Right cardiac atrium (tissue), 5 donors: ENCODE measurements at places on chromosomes 4 and X.

- DNase-seq = no peak
These were observed 92.2 kb downstream of the ADGRL3 start for GRCh38 chr4:61292322-61292721.

DNA sequence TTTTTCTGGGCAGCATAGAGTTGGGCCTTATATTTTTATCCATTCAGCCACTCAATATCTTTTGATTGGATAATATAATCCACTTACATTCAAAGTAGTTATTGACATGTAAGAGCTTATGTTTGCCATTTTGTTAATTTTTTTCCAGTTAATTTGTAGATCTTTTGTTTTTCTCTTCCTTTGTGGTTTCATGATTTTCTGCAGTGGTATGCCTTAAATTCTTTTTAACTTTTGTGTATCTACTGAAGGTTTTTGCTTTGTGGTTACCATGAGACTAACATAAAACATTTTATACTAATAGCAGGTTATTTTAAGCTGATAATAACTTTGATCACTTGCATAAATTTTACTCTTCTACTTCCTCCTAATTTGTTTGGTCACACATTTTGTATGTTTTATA is 140.8 kb upstream of the GATB start:
- no peak for DNase-seq

- no peak for DNase-seq
These were observed 186.6 kb downstream of the RPA4 start for GRCh38 chrX:97070346-97070745.

DNA sequence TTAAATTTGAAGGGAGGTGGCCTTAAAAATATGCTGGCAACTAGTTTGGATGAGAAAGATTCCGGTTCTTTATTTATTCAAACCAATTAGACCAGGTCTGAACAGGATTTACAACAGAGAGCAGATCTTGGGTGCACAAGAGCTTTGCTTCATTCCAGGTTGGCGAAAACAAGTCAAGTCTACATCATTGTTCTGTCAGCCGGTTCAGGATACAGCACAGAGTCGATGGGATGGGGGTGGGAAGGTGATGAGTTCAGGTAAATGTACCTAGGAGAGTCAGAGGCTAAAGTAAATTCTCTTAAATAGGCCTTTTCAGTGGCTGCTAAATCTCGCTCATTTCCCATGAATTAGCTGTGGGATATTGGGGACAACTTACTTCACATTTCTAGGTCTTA is 882 bp upstream of the STIM2 start:
- no peak for DNase-seq

DNA sequence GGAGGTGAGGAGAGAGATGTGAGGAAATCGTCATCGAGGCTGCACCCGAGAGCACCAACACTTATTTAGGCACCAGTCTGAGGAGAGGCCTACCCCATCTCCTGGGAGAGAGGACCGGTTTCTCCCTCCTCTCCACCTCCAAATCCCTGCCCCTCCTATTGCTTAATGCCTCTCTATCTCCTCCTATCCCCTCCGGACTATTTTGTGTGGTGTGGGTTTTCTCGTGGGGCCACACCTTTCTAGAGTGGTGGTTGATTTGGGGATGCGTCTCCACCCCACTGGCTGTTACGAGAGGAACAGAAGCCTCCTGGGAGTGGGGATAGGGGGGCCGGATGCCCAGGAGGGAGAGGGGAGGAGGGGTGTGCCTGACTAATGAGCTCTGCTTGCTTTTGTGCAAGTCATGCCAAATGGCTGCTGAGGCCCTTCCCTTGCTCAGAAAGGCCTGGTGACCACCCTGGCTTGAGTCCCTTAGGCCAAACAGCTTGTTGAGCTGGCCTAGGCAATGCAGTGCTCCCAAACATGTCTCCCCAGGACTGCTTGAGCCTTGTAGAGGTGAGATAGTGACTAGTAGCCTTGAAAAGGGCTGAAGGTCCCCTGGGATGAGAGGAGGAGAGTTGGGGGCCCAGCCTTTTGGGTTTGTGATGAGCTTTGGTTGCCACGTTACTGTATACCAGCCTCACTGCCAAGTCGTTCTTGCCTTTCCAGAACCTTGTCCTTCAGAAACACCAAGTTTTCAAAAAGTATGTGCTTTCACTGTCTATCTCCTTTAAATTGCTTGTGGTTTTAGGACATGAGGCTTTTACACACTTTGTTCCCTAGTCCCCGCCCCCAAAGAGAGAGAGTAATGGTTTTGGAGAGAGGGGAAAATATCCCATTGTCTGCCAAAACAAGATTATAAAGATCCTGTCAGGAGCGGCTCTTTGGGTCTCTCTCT is 1.2 kb downstream of the MSN start:
- DNase-seq = peak; percentile 81

GRCh38 chr4:41420541-41420940 is 117.4 kb upstream of the LIMCH1 start:
- no peak for DNase-seq

GRCh38 chrX:111411983-111412382 is at the start of gene DCX:
Gene DCX (minus strand): TSS chrX:111412192. CDS start chrX:111410398, 1,794 bp downstream.
- DNase-seq = no peak

- no peak for DNase-seq
These were observed 59.9 kb upstream of the FAM241A start for GRCh38 chr4:112085156-112086035.

DNA sequence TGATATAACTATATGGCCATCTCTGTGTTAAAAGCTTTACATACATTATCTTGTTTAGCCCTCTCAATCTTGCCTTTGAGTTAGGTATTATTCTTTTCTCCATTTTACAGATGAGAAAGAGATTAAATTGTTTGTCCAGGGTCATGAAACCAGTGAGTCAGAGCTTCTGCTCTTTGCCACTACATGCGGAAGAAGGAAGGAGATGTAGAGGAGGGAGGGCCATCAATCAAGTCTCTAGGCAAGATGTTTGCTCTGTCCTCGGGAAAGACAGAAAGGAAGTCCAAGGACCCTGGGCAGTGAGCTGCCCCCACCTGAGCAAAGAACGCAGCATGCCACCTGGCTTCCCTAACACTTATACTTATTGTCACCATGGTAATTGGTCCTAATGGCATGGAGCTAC is 133.7 kb upstream of the IL1RAPL2 start:
- DNase-seq = no peak

- no peak for DNase-seq
These were observed 538 bp upstream of the CYTL1 start for GRCh38 chr4:5019796-5020195.

DNA sequence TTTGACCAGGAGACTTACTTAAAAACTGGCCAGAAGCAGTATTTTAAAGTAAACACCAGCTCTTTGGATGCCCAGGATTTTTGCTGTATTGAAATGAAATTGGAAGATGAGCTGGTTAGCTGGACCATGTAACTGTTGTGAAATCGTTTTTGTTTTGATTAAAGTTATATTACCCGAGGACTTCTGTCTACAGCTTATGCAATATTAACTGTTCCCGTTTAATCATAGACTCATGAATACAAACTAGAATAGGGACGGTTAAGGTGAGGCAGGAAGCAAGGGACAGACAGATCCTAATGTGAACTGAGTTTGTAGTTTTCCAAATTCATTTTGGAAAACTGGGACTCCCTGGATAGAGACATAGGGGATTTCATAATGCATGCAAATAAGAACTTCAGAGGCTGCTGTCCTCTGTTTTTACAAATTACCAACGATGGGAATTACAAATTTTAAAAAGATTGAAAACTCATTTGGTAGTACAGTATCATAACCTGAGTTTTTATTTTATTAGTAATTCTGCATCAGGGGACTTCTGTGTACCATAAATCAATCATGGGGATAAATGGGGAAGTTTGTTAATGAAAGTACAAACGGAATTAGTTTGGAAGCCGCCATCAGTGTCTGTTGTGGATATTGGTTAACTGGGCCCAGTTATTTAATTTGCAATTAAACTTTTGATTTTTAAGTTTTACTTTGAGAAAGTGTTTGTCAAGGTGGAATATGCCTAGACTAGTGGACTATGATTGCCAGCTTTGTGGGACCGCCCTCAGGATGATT is 304.4 kb downstream of the AFF2 start:
- DNase-seq = no peak

GRCh38 chrX:38799995-38800580 is 1.2 kb upstream of the MID1IP1 start:
- DNase-seq = peak; percentile 50

DNA sequence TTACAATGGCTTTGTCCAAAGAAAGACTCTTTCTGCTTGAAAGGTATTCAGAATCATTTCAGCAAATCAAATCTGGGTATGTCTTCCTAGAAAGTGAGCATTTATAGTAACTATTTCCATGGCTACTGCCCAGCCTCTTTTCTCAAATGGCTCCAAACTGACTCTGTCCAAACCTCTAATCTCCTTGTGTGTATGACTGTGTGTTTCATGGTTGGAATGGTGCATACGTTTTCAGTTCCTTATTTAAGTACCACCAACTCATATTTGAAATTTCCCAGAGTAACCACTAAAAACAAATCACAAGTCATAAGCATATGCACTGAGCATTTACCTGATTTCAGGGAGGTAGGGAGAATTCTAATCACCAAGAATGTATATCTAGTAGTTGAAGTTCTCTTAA is 106.0 kb downstream of the TMEM144 start:
- no peak for DNase-seq

- DNase-seq = no peak
These were observed 45.5 kb downstream of the MTHFD2L start for GRCh38 chr4:74203467-74203866.

DNA sequence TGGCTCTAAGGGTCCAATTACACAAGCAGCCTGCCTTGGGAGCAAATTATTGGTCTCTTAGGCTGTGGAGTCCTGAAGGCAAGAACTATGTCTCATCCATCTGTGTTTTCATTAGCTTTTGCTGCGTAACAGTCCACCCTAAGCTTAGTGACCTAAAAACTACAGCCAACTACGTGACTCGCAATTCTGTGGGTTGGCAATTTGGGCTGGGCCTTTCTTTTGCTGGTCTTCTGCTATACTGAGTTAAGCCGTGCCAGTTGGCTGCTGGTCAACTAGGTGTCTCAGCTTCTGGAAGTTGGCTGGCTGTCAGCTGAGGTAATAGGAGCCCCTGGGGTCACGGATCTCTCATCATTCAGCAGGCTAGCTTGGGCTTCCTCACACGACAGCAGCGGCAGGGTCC is 205.6 kb upstream of the S100G start:
- peak; percentile 16 for DNase-seq

DNA sequence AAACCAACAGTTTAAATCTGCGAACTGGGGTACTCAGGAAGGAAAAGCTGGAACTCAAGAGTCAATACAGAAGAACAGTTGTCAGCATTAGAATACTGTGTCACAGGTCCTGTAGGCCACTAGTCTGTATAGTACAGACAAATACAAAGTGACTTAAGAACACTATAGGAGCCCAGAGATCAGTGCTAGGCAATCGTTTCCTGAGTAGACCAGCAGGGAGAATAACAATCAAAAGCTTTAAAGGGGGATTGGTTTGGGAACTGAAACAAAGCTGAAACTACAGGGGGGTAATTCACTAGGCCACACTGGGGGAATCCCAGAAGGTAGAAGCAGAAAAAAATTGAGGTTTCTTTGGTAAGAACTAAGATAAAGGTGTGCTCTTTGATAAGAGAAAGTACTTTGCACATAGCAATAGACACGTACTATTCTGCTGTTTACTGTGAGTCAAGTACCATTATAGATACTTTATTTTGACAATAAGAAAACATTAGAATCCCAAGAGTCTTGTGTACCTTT is 339.7 kb downstream of the PCDH19 start:
- DNase-seq = no peak

- peak; percentile 56 for DNase-seq
These were observed 100.2 kb downstream of the LNX1 start for GRCh38 chr4:53490965-53491622.

DNA sequence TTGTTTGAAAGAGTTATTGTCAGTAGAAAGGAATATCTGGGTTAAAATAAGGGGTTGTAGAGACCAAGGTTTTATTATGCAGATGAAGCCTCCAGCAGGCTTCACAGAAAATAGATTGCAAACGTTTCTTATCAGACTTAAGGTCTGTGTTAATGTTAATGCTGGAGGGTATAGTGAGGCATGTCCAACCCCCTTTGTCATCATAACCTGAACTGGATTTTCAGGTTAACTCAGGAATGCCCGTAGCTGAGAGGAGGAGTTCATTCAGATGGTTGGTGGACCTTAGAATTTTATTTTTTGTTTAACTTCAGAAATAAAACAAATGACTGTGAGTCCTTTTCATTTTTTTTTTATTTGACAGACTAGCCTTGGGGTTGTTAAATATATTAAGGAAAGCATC is 354.1 kb downstream of the GPM6A start:
- DNase-seq = no peak

GRCh38 chr4:178165951-178166308 is 723.7 kb upstream of the AGA start:
- DNase-seq = no peak

GRCh38 chrX:3449287-3449686 is 102.8 kb upstream of the MXRA5 start:
- DNase-seq = no peak

- DNase-seq = no peak
These were observed 31.5 kb downstream of the NALF2 start for GRCh38 chrX:69535661-69536060.

- DNase-seq = no peak
These were observed 91.0 kb upstream of the CENPE start for GRCh38 chr4:103289186-103289585.

GRCh38 chrX:41895826-41896225 is 27.5 kb downstream of the CASK start:
- no peak for DNase-seq
